ENCODE measurements at places on chromosomes 2 and 18. TPM values are rescaled to one million over a fixed set of nuclear protein-coding genes. Genes with fewer than 3 reads are reported as not detected.

DNA sequence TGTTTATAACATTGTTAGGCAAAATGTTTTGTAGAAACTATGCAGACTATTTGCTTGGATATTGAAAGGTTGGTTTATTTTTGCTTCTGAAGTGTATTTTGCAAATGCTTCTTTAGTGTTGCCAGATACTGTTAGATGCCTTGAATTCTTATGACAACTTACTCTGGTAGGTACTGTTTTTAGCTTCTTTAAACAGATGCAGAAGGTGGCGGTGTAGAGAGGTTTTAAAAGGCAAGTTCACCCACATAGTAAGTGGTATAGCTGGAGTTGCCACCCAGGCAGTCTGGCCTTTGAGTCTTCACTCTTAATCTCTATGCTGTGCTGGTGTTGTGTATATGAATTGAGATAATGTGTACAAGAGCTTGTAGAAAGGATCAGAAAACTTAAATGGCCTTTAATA lies 3.6 kb downstream of the PCYOX1 start:
- no peak for DNase-seq

- DNase-seq = no peak
These were observed 10.1 kb downstream of the ZNF521 start for GRCh38 chr18:25341831-25342230.

GRCh38 chr2:107008843-107009242 lies 122.9 kb upstream of the ST6GAL2 start:
- DNase-seq = no peak

- no peak for DNase-seq
These were observed 35.4 kb downstream of the PROC start for GRCh38 chr2:127453392-127454171.

GRCh38 chr2:172516299-172516698 lies 39.6 kb upstream of the PDK1 start:
- no peak for DNase-seq

Gene FAM124B
- total RNA-seq = 1.6 TPM

Gene CDK15
- total RNA-seq = 2.3 TPM

Gene SLC66A3
- total RNA-seq = 27.4 TPM
